ENCODE measurements at places on chromosomes 1 and 21. TPM values are rescaled to one million over a fixed set of nuclear protein-coding genes. Genes with fewer than 3 reads are reported as not detected.
A peak's percentile ranks its signal among the peaks of the same experiment; 100 is the strongest.

DNA sequence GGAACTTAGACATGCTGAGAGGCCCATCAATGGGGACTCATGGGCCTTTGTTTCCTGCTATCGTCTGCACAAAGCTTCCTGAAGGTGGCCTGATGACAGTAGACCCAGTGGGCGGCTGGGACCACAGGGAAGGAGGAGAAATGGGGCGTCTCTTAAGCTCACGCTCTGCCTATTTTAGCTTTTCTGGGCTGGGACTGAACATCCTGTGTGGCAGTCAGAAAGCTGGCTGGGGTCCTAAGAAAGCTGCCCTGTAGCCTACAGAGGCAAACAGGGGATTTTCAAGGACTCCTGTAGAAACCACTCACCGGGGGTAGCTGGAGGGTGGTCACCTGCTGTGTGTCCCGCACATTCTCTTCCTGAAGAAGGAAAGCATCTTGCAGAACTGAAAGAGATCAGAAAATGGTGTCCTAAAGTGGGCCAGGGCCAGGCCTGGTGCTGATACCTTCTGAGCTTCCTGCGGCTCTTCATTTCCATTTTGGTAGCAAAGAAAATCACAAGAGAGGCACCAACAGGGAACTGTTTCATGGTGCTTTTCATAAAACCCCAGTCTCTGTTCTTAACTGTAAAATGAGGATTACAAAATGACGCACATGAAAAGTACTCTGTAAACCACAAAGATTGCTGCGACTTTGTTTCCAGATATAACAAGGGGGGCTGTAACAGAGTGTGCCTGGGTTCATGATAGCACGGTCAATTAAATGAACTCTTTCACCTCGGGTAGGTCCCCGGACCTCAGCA lies 8.6 kb downstream of the ZNF496 start:
- DNase-seq = no peak

DNA sequence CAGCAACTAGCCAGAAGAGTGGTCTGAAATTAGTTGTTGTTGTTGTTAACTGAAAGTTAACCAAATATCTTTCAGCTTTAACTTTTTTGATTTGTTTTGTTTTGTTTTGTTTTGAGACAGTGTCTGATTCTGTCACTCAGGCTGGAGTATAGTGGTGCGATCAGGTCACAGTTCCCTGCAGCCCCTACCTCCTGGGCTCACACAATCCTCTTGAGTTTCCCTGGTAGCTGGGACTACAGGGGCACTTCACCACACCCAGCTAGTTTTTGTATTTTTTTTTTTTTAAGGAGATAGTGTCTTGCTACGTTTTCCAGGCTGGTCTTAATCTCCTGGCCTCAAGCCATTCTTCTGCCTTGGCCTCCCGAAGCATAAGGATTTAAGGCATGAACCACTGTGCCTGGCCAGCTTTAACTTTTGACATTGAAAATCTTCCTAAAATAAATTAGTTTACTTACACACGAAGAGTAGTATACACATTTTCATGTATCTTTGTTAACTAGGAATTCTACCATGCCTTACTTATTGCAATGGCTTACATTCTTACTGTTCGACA lies 45.0 kb downstream of the GNG12 start:
- no peak for DNase-seq

GRCh38 chr1:41350055-41350378 lies 11.2 kb upstream of the FOXO6 start:
- DNase-seq = peak; percentile 22

GRCh38 chr1:30810416-30811080 lies 53.0 kb upstream of the LAPTM5 start:
- DNase-seq = no peak

DNA sequence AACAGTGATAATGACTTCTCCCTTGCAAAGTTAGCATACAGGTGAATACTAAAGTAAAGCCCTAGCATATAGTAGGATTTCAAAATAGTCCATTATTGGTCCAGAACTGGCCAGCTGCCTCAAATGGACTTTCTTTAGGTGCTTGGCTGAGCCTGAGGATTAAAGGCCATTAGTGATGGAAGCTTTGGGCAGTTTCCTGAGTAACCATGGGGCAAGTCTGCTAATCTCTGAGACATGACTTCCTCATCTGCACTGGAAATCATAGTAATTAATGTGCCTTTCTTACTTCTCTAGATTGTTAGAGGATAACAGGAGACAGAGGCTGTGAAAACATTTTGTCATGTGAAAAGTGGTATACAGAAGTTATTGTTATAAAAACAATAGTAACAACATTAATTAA lies 156.5 kb upstream of the UBE2U start:
- no peak for DNase-seq

- no peak for DNase-seq
Measured at GRCh38 chr1:33692206-33693188, 171.4 kb upstream of the HMGB4 start.

Gene FCER1G
- not detected for total RNA-seq

Gene NEGR1
- 5.3 TPM for total RNA-seq

Gene HES4
- 0.48 TPM for total RNA-seq
